T-helper 17 cell (primary cell): ENCODE measurements at places on chromosomes 6 and 20.

DNA sequence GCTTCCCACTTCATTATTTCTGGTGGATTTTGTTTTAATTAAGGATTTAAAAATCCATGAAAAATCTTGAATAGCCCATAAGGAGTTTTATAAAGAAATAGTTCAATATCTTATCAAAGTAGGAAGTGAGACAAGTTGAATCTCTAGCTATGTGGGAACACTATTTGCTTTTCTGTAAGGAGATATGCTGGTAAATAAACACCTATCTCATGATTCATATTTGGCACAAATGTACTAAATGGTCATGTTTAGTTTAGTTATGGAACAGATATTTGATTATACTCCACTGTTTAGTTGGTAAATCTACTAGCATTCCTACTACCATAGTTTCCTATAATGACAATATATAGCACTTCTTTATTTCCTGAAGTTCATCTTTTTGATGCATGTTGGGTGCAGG, 239.9 kb upstream of the CEP162 start:
- DNase-seq = no peak

DNA sequence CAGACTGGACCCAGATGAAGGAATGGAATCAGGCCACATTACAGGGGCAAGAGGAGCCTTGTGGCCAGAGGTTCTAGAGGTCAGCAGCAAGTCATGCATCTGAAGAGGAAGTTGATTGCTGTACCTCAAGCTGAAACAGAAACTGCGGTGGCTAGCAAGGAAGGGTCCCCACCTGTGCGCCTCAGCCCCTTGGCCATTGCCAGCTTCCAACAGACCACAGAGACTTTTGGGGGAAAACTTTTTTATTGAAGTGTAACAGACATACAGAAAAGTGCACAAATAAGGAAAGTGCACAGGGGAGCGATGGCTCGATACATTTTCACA, 26.8 kb upstream of the SLC9A8 start:
- DNase-seq = no peak

GRCh38 chr20:46823753-46824152, 70.9 kb upstream of the EYA2 start:
- no peak for DNase-seq

- DNase-seq = no peak
These were observed 19.0 kb upstream of the AFDN start for GRCh38 chr6:167807756-167808155.

DNA sequence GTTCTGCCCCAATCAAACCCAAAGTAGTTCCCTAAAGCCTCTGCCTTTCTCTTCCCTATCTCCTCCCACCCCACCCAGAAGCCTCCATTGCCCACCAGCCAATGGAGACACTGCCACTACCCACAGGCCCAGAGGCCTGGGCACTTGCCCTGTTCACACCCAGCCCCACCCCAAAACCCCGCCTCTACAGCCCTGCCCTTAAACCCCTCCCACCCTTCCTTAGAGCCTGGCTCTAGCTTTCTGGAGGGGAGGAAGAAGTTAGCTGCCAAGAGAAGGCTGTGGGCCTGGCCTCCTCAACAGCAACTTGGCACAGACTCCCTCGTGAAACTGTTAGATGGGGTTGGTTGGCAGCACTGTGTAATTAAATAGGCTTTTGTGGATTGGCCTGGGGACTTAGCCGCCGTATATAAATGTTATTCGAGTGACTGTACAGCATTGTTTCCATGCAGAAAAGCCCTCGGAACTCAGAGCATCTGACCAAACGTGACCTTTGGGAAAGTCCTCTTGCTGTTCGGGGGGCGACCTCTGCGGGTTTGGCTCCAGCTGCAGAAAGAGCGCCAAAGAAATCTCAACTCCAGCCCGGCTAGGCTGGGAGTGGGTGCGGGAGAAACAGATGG, 31.4 kb downstream of the COL11A2 start:
- no peak for DNase-seq

- DNase-seq = no peak
These were observed 181.2 kb downstream of the TBXT start for GRCh38 chr6:165986311-165986913.

DNA sequence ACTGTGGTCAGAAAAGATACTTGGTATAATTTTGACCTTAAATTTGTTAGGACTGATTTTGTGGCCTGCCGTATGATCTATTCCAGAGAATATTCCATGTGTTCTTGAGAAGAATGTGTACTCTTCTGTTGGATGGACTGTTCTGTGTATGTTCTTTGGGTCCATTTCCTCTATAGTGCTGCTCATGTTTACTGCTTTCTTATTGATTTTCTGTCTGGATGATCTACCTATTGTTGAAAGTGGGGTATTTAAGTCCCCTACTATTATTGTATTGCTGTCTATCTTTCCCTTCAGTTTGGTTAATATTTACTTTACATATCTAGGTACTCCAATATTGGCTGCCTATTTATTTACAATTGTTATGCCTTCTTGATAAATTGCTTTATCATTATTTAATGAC, 298.4 kb downstream of the BCKDHB start:
- DNase-seq = no peak

DNA sequence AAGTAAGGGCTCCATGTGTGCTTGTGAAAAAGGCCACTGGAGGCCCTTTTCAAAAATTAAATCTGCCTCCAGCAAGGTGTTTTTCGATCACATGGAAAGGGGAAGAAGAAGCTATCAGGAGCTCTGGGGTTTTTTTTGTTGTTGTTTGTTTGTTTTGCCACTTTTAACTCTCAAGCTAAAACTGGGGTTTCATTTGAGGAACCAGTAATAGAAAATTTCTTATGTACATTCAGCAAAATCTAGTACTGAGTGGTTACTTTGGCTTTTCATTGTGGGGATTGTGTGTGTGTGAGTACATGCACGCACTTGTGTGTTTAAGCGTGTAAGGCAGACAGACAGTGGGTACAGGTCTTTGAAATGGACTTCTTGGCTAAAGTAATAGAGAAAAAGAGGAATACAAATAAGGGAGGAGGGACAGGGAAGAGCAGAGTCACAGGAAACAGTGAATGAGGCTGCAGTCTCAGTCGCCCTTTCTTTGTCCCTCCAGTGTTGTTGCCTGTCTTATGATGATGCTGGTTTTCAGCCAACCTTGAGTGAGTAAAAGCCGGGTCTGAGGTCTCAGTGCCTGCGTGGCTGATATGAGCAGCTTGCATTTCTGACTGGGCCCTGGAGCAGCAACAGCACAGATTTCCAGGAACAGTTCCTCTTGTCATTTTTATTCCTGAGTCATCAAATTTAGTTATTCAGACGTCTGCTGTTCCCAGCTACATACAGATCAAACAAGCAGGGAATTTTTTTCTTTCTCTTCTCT, 26.2 kb downstream of the SLC16A10 start:
- DNase-seq = no peak

- no peak for DNase-seq
These were observed 8.6 kb downstream of the GJA1 start for GRCh38 chr6:121443971-121444541.

DNA sequence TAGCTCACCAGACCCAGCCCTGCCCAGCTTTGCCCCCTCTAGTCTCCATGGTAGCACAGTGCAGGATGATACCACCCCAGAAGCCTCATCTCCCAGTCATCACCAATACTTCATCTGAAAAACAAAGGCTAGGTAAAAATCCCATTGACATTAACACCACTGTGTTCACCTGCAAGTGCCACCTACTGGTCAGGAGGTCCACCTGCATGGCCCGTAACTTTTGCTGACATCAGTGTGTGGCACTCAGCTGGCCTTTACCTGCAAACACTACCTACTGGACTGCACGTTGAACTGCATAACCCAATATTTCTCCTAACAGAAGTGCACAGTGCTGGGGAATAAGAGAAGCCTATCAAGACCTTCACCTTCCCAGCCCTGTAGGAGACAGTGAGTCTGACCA, 234.7 kb upstream of the ADGRB3 start:
- DNase-seq = no peak

- no peak for DNase-seq
These were observed 319.7 kb upstream of the TCF21 start for GRCh38 chr6:133568970-133569889.

DNA sequence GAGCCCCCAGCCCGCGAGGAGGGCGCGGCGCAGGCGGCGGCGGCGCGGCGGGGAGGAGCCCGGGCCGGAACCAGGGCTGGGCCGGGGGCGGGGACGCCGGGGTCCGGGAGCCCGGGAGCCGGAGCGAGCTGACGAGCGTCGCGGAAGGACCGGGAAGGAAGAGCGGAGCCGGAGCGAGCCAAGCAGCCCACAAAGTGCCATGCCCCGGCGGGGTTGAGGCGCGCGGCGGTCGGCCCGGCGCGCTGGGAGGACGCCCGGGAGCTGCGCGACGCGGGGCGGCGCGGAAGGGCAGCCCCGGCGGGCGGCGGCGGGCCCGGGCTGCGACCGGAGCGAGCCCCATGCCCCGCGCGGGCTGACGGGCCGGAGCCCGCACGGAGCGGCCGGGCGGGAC, 289 bp downstream of the FOXP4 start:
- DNase-seq = peak; percentile 56

DNA sequence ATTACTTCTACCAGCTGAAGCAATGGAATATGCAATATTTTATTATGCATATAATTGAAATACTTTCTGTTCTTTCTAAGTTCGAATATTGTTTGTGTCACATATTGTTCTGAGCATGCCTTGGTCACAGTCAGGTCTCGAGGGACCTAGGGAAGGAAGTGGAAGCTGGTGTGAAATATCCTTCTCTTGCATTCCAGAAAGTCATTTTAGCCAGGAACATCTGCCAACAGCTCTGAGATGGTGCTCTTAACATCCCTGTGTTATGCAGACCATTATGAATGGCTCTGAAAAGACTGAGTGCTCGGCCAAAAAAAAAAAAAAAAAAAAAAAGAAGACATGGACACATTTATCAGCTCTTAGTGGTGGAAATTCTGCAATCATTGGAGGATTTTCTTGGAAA, 132.7 kb upstream of the JAG1 start:
- no peak for DNase-seq

DNA sequence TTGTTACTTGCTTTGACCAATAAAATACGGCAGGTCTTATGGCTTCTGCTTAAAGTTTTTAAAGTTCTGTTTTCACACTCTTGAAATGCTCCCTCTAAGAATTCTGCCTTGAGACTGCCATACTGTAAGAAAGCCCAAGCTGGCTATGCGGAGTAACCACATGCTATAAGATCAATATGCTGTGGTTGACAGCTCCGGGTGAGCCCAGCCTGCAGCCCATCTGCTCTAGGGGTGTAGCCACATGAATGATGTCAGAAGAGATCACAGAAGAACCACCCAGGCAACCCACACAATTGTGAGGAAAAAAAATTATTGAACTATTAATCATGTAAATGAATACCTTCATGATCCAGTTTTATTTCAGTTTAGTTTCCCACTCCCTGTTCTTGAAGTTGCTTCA, 26.1 kb upstream of the SH3BGRL2 start:
- DNase-seq = no peak

DNA sequence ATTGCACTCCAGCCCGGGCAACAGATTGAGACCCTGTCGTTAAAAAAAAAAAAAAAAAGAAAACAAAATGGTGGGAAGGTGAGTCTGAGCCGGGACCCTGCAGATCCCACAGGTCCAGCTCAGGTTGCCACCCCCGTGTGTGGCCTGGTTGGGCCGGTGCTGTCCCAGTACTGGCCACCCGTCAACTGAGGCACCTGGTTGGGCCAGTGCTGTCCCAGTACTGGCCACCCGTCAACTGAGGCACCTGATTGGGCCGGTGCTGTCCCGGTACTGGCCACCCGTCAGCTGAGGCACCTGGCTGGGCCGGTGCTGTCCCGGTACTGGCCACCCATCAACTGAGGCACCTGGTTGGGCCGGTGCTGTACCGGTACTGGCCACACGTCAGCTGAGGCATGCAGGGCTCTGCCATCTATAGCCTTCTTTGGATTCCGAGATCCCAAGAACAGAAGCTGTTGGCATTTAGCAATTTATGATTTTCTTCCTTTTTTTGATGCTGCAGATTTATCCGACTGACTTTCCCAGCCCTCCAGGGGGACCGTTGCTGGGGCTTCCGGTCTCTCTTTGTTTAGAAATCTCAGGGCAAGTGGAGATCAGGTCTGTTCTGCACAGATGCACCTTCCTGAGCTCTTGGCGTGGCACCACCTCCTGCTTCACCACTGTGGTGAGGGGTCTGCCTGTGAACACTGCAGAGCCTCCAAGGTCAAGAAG, 113.8 kb downstream of the SYCP2 start:
- no peak for DNase-seq

GRCh38 chr6:44457596-44457995, 70.1 kb downstream of the CDC5L start:
- no peak for DNase-seq

DNA sequence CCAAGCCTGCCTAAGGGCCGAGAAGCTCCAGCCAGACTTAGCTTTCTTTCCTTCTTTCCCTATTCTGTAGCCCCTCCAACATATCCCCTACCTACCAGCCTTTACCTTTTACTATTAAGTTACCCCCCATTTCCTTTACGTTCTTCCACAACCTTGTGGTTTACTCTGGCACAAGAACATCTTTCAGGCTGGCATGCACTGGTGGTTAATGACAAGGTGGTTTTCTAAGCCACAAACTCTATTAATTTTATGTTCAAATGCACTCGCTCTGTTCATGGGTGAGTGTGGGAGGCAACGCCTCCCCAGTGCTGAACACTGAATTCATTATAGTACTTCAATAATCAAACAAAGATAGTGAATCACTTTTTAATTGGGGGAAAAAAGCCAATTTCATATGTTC, 64.4 kb downstream of the TRERF1 start:
- no peak for DNase-seq

DNA sequence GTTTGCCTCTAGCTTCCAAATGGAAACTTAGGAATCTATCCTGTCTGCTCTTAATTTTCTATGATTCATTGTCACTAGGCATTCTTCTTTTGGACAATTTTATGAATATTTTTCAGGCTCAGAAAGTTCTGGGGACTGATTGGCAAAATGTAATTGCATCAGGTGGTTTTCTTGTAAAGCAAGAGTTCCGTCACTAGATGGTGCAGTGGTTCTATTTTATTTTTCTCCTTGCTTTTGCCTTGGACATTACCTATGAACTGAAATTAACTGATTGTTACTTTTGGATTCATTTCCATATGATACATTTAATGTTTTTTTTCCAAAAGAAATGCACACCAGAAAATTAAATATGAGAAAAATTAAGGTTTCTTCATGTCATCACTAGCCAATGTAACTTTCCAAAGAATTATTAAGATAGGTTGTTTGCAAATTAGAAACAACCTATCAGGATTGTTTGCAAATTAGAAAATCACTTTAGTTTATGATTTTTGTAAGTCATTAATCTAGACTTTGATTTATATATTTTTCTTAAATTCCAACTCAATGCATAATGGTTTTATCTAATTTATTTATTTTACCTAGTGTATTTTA, 48.0 kb downstream of the TMEM170B start:
- DNase-seq = no peak

DNA sequence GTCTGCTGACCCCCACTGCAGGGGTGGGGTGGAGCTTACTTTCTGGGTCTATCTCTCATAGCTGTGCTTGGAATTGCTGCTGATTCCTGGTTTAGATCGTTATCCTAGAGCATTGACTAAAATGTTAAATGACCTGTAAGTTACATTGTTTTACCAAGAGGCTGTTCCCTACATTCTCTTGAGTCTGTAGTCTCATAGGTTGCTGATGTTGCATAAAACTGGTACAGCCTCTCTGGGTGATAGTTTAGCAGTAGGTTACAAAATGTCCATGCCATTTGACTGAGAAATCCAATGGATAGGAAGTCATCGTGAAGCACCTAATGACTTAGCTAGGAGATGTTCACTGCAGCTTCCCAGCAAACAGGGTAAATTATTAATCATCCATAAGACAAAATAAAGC, 62.4 kb downstream of the TPD52L1 start:
- no peak for DNase-seq
